Stimulated activated CD8-positive, alpha-beta memory T cell treated with anti-CD3 and anti-CD28 coated beads, Interleukin-15, amount 100 ng/mL, for 4 hours (primary cell): ENCODE measurements at places on chromosomes 12 and 14.

GRCh38 chr14:90405101-90405500, 8.3 kb downstream of the CALM1 start:
- no peak for DNase-seq

GRCh38 chr12:94309373-94309772, 150.3 kb downstream of the CEP83 start:
- no peak for DNase-seq

GRCh38 chr12:47602325-47602724, 103.5 kb downstream of the RPAP3 start:
- no peak for DNase-seq

DNA sequence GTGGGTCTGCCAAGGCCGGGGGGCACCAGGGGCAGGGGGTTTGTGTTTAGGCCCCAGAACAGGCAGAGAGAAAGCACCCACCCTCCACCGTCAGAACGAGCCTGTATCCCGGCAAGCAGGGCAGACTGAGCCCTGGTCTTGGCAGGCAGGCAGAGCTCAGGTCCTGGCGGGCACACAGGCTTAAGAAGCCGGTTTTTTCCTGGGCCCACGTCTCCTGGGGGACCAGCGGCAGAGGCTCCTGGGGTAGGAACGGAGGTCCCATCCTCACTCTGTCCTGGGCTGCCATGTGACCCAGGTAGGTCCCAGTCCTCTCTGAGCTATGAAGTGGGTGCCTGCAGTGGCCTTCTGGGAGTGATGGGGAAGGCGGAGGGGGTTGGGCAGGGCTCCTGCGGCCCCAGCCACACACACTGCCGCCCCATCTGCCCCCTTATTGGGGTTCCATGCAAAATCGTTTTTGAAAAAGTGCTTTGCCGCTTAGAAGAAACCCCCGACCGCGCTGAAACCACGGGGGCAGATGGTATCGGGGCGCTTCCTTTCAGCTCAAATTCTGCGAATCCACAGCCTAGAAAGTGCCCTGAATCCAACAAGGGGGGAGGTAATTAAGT, 24.2 kb downstream of the SH2B3 start:
- DNase-seq = peak; percentile 55

GRCh38 chr14:41875116-41875515, 268.4 kb downstream of the LRFN5 start:
- no peak for DNase-seq

- DNase-seq = no peak
Measured at GRCh38 chr12:88904705-88905104, 324.4 kb upstream of the KITLG start.

DNA sequence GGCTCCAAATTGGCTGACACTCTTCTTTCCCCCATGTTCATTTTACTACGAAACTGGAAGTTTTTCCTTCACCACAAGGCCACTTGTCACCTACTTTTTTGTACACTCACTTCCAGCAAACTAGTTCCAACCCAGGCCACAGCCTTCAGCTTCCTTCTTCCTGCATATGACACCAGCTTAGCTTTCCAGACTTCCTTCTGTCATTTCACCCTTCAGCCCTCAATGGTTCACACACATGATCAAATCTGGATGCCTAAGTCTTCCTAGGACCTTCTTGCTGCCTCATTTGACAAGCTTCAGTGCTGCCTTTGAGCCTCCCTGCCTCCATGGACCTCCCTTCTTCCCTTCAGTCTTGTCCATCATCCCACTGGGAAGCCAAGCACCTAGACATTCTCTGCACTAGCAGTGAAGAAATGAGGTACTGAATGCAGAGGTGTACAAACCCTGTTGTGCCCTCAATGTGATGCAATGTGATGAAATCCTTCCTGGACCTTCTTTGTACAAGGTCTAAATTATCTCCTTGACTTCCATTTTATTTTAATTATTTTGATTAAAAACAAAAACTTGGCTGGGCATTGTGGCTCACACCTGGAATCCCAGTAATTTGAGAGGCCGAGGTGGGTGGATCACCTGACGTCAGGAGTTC, 4.3 kb upstream of the REC8 start:
- DNase-seq = no peak

GRCh38 chr14:93764211-93764659, 24.1 kb downstream of the PRIMA1 start:
- DNase-seq = no peak

DNA sequence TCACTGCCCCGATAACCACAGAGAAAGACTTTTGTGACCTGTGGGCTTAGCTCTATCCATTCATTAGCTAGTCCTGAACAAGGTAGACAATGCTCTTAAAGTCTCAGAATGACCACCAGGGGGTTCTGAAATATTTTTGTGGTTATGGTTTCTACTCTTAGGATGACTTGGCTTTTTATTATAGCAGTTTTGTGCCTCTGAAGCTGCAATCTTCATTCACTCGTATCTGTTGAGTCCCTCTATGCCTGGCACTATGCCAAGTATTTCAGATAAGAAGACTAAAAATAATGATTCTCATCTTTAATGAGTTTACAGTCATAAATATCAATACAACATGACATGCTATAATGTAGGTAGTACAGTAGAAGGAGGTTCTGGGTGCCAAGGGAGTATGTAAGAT, 130.8 kb upstream of the TRHDE start:
- no peak for DNase-seq

DNA sequence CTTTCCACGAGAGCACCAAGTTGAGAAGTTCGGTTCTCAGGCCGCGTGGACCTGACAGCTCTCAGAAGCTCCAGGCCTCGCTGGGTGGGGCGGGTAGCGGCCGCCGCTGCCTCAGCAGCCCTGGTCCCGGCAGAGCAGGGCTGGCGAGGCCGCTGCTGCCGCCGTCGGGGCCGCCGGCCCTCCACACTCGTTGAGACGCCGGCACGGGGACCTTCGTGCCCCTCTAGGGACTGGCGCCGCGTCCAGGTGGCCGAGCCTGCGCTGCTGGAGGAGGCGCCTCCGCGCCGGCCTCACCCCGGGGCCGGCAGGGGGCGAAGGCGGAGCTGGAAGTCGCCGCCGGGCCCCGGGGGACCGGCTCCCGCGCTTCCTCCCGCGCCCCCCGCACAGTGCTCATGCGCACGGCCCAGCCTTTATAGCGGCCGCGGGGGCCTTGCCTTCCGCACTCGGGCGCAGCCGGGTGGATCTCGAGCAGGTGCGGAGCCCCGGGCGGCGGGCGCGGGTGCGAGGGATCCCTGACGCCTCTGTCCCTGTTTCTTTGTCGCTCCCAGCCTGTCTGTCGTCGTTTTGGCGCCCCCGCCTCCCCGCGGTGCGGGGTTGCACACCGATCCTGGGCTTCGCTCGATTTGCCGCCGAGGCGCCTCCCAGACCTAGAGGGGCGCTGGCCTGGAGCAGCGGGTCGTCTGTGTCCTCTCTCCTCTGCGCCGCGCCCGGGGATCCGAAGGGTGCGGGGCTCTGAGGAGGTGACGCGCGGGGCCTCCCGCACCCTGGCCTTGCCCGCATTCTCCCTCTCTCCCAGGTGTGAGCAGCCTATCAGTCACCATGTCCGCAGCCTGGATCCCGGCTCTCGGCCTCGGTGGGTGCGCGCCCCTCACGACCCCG, at the start of gene COCH:
COCH (plus strand) TSS at position 440 of the 879 bp plus-strand sequence; CDS start at position 820, 380 bp downstream.
- DNase-seq = no peak

DNA sequence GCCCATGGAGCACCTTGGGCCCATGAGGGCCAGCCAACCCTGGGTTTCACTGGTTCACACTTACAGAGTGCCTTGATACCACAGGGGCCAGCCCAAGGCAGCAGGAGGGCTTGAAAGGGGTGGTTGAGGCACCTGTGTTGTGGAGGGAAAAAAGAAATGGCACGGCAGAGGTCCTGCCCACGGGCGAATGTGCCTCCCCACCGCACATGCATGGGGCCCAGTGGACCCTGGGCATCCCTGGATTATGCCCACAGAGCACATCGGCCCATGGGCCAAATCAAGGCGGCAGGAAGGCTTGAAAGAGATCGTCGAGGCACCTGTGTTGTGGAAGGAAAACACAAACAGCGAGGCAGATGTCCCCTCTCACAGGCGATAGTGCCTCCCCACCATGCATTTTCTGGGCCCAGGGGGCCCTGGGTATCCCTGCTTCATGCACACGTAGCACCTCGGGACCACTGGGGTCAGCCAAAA, 378.1 kb downstream of the ALG10 start:
- DNase-seq = no peak

DNA sequence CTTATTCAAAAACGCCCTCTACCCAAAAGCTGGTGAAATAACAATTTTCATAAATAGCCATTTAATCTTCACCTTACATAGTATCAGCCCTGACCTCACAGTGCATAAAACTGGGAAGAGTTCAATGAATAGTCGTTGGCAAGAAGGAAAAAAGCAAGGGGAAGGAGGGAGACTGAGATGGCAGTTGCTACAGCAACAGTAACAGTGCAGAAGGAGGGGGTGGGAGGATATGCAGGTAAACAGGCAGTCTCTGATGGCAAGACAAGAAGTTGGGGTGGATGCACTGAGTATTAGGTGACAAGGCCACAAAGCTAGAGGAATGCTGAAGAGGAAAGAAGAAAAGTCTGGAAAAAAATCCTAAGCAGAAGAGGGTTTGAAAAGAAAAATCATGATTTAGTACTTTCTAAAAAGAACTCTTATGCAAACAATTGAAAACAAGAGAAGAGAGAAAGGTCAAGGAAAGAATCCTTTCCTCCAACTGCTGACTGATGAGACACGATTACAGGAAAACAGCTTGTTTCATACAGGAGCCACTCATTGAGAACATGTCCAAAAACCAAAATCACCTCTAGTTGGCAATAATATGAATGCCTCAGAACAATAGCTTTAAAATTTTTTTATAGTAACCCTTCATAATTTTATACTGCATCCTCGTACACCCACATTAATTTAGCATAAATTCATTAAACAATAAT, 56.0 kb downstream of the DCAF5 start:
- DNase-seq = no peak

- peak; percentile 46 for DNase-seq
Measured at GRCh38 chr14:20412876-20413743, at the start of gene TEP1. TSS of gene TEP1 (minus strand) at chr14:20413501. CDS start at chr14:20408439, 5,062 bp downstream.

DNA sequence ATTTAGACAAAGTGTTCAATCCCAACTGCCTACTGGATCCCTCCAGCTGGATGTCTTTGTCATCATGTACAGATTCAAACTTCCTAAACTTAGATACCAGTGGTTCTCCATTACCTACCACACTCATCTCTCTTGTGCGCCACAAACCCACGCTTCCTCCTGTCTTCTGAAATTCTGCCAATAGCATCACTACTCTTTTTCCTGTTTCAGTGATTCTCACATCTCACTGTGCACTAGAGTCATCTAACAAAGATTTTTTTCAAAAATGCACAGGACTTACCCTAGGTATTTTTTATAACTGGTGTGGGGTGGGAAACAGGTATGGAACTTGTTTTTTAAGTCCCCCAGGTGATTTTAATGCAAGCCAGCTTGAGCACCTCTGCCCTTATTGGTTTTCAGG, 5.9 kb downstream of the PSMB5 start:
- DNase-seq = no peak

DNA sequence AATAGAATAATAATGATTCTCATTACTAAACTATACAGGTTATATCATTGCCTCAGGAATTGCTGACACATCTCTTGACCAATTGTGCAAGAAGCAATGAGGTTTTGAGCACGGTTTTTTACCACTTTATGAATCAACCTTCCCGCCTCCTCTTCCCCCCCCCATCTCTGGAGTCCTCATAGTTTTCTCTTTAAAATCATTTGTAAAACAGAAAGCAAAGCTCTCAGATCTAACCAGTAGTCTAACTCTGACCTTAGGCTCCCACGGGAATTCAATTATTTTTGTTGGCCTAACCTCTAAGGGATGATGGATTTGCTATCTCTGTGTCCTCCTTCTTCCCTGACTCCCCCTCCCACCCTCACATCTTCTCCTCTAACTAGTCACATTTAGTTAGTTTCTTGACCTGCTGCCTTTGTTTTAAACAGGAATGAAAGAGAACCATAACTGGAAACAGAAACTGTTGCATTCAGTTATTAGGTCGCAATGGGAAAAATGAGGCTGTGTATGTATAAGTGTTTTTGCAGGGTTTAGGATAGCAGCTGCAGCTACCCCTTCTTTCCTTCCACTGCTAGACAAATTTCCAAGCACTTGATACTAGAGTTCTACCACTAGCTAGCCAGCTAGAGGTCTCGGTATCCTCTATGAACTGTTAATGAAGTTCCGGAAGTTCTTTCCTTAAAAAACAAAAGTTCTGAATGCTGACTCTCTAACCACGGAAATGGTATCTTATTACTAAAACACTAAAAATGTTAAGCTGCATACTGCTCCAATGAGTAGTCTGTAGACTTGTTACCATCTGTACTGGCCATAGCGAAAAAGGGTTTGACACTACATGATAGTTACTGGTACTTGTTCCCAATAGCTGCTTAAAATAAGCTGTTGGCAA, 65.4 kb downstream of the TAOK3 start:
- DNase-seq = no peak

DNA sequence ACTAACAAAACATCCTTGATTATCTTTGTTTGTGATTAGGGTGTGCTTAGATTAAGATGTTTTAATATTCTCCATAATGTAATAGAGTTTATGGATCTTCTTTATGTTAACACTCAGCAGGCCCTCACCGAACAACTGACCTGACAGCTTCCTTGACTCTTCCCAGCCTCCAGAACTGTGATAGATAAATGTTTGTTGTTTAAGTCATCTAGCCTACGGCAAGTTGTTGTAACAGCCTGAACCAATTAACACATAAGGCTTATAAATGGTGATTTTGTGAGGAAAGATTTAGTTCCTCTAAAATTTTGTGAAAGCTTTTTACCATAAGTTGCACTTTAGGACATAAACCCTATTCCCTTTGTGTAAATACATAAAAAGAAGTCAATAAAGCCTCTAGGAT, 156.5 kb upstream of the DCN start:
- no peak for DNase-seq

DNA sequence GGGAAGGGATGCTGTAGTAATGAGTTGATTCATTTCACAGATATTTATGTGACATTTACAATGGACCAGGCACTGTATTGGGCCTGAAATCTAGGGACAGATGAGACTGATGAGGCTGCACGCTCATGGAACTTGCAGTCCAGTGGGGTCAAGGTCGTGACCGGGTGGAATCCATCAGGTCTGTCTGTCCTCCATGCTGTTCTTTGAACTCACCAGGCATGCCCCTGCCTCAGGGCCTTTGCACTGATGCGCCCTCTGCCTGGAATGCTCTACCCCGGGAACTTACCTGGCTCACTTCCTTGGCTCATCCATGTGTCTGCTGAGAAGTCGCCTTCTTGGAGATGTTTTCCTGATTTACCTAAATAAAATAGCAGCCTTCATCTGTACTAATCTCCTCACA, 200.1 kb downstream of the VRK1 start:
- no peak for DNase-seq

- no peak for DNase-seq
Measured at GRCh38 chr14:61609191-61609843, 86.0 kb upstream of the HIF1A start.

DNA sequence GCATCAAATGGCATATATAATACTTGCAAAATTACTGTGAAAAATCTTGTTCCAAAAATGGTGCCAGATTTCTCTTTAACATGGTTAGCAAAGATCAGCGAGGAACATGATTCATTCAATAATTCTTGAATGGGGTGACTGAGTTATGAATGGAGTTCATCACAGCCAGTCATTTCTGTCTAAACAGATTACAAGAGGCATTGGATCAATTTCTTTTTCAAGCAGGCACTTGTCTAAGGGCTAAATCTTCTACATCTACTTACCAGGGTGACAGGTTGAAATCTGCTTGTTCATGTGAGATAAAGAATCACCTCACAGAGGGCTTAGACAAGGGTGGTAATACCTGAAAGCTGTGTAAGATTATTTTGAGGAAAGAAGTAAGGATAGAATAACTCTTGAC, 247.7 kb downstream of the ATP23 start:
- no peak for DNase-seq

GRCh38 chr14:53964249-53964648, 7.6 kb upstream of the BMP4 start:
- no peak for DNase-seq

- no peak for DNase-seq
Measured at GRCh38 chr12:114698566-114699163, 14.7 kb upstream of the TBX3 start.

- no peak for DNase-seq
Measured at GRCh38 chr12:123696646-123697045, 15.5 kb upstream of the ATP6V0A2 start.
